ENCODE measurements at places on chromosomes 4 and X.

- no peak for DNase-seq
Measured at GRCh38 chr4:53589511-53589910, 1.8 kb downstream of the LNX1 start.

- DNase-seq, result no peak
Measured at GRCh38 chrX:6568031-6568430, 33.1 kb upstream of the VCX3A start.

DNA sequence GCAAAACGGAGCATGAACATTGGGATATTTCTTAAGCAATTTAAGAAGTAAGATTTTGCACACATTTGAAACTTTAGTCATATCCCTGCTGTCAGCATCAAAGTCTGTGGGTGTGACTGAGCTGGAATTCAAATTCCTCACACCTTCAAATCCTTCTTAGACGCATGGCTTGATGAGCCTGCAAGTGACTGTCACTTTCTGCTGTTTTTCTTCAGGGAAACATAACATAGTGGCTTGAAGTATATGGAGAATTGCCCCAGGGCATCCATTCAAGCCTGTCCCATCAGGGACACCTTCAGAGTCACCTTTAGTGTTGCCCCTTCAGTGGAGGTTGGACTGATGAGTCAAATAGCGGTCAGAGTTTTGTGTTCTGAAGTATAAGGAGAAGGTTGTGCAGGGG is 17.4 kb downstream of the FHDC1 start:
- no peak for DNase-seq

- DNase-seq, result no peak
Measured at GRCh38 chrX:112746812-112747595, 67.3 kb upstream of the LHFPL1 start.

- peak; percentile 31 for DNase-seq
Measured at GRCh38 chr4:40629401-40630334, at the start of gene RBM47. RBM47 (minus strand) TSS chr4:40629864; CDS start chr4:40438893, 190,971 bp downstream.

DNA sequence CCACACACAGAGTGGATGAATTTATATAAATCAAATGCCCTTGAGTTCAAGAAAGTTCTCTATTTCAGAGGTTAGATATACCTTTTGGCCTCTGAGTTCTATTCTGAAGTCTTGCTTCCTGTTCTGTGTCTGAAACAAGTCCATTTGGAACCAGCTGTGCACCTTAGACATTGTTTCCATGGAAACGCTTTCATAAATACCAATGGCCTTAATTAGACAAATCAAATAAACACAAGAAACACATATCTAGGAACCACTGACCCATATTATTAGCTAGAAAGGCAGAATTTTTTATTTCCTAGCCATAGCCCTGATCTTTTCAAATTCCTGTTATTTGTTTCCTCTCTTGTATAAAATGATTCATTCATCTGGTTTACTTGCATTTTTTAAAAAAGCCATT is 8.4 kb upstream of the C4orf54 start:
- no peak for DNase-seq

DNA sequence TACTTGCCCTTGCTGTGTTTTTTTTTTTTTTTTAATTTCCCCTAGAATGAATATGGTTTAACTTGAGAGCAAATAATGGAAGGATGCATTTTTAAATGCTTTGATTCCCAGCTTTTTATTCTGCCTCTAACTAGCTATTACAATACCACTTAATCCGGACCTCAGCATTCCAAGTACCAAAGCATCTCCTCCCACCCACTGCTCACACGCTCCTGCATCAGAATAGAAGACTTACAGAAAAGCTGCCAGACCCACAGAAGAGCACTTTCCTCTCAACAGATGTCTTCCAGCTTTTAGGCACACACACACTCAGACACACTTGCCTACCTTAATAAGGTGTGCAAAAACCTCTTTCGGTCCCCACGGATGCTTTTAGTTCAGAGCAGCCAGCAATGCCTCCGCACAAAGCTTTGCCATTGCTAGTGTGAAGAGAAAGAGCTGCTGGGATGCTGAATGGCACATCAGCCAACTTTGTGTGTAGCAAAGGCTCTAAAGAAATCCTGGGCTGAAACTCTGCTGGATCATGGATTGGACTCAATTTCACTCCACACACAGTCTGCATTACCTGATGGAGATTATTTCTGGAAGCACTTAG is 1056.2 kb downstream of the DMD start:
- DNase-seq, result no peak

Data from NCI-H774 (cell line).